HCT116 (cell line): ENCODE measurements at places on chromosomes 6 and 20. TPM values are rescaled to one million over a fixed set of nuclear protein-coding genes. Genes with fewer than 3 reads are reported as not detected.

COX4I2 gene
- total RNA-seq = not detected

SULF2 gene
- total RNA-seq = 13.0 TPM

SLC2A4RG gene
- 121 TPM for total RNA-seq

TMEM181 gene
- total RNA-seq = 34.4 TPM

PREX1 gene
- 6.1 TPM for total RNA-seq

SLC22A1 gene
- total RNA-seq = 0.86 TPM

PTCHD4 gene
- 1.1 TPM for total RNA-seq

HAO1 gene
- 0.12 TPM for total RNA-seq

PFDN4 gene
- total RNA-seq = 71.5 TPM

PAX1 gene
- not detected for total RNA-seq

- H3K4me1 ChIP-seq = peaks cover 76% of the 10 kb centered on the region
- H3K27me3 ChIP-seq = no peaks in the 10 kb centered on the region
- no peaks in the 10 kb centered on the region for H3K36me3 ChIP-seq
Observed at GRCh38 chr20:50533061-50533460, 22.9 kb downstream of the PTPN1 start.

GRCh38 chr6:36627801-36628246, 33.7 kb downstream of the SRSF3 start:
- H3K4me3 ChIP-seq = no peak overlapping the region
- no peaks in the 10 kb centered on the region for H3K36me3 ChIP-seq
- H3K27ac ChIP-seq = no peak overlapping the region
- H3K4me1 ChIP-seq = peaks cover 11% of the 10 kb centered on the region

DNA sequence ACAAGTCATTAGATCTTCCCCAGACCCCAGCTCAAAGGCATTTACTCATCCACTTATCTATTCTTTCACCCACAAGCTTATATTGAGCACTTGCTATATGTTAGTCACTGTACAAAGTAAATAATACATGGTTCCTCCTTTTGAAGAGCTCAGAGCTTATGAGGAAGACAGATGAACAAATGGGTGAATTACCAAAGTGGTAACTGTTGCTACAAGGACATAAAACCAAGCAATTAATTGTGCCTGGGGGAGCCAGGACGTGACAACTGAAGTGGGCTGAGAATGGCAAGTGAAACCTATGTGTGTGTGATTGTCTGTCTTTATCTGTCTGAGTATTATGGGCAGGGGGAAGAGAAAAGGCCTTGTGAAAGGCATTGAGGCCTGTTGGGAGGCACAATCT, 45.6 kb upstream of the AKIRIN2 start:
- H3K4me1 ChIP-seq = no peaks in the 10 kb centered on the region
- no peaks in the 10 kb centered on the region for H3K36me3 ChIP-seq
- DNase-seq = no peak
- no peak overlapping the region for H3K27ac ChIP-seq

DNA sequence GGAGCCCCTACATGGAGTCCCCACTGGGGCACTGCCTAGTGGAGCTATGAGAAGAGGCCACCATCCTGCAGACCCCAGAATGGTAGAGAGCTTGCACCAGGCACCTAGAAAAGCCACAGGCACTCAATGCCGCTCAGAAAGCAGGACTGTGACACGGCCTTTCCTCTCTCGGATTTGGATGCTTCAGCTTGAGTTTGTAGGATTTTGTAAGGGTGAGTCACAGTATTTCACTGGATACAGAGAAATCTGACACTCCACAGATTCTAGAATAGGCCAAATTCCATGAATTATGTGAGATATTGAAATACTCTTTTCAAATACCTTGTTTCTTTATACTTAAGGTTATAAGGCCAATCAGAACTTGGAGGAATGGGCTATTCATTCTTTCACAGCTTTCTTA, 424.5 kb downstream of the HTR1B start:
- H3K27me3 ChIP-seq = no peaks in the 10 kb centered on the region
- DNase-seq = no peak
- no peaks in the 10 kb centered on the region for H3K4me1 ChIP-seq
- no peak overlapping the region for H3K27ac ChIP-seq

DNA sequence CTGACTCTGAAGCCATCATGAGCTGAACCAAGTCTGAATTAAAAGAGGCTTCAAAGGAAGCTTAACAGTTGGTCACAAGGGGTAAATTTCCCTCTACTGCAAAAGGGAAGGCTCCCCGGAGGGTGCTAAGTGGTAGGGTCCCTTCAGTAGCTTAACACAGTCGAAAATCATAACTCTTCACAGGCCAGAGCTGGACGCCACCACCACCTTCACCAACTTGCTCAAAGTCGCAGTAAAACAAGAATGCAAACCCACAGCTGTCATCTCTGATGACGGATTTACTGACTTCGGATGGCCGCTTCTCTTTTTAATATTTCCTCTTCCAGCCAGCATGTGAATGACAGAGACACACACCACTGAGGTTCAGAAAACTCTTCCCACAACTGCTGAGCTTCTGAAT, 144.7 kb upstream of the FBXL4 start:
- no peaks in the 10 kb centered on the region for H3K36me3 ChIP-seq
- peaks cover 71% of the 10 kb centered on the region for H3K27me3 ChIP-seq
- no peak overlapping the region for H3K27ac ChIP-seq
- H3K4me1 ChIP-seq = no peaks in the 10 kb centered on the region
- no peak for DNase-seq
- H3K4me3 ChIP-seq = no peak overlapping the region

DNA sequence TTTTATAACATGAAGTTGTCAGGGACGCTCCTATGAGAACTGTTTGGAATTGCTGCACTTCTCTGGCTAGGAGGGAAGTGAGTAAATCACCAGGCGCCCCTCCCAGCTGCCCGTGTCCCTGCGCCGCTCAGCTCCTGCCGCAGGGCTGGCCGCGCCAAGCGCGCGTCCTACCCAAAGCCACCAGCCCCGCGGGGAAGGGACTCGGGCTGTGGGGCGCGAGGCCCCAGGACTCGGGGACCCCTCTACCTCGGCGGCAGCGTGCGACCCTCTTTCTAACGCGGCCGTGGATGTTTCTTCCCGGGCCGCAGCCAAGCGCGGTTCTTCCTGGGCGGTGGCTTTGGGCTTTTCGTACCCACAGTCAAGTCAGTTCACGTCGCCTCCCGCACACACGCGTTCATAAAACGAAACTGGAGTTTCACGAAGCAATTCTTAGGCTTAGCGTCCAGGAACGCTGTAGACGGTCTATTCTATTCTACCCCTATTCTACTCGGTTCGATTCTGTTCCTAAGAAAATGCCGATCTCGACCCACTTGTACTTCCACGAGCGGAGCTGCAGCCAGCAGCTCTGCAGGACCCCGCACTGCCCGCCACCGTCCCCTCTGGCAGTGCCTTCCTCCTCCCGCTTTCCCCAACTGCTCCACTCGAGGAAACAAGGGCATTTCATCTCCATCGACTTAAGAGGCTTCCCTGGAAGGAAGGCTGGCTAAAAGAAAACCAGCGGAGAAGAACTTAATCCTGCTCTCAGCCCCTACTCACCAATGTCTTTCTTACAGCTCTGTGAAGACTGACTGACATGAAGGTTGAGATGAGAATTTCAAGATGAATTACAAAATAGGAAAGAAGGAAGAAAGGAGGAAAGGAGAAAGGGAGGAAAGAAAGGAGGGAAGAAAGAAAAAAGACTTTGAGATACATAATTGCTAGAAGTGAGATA, 15.4 kb downstream of the FOXC1 start:
- no peak overlapping the region for H3K27ac ChIP-seq
- H3K4me1 ChIP-seq = peaks cover 10% of the 10 kb centered on the region
- H3K36me3 ChIP-seq = no peaks in the 10 kb centered on the region
- DNase-seq = no peak
- no peak overlapping the region for H3K4me3 ChIP-seq

- no peak for DNase-seq
- H3K36me3 ChIP-seq = no peaks in the 10 kb centered on the region
- H3K4me3 ChIP-seq = no peak overlapping the region
- H3K4me1 ChIP-seq = no peaks in the 10 kb centered on the region
- no peaks in the 10 kb centered on the region for H3K27me3 ChIP-seq
Observed at GRCh38 chr6:113570161-113570560, 287.0 kb upstream of the MARCKS start.

GRCh38 chr6:149097794-149098193, 219.7 kb upstream of the TAB2 start:
- H3K36me3 ChIP-seq = no peaks in the 10 kb centered on the region
- H3K27ac ChIP-seq = no peak overlapping the region
- no peak for DNase-seq
- H3K27me3 ChIP-seq = no peaks in the 10 kb centered on the region
- H3K4me3 ChIP-seq = no peak overlapping the region
- no peaks in the 10 kb centered on the region for H3K4me1 ChIP-seq

- H3K36me3 ChIP-seq = no peaks in the 10 kb centered on the region
- H3K27ac ChIP-seq = no peak overlapping the region
Observed at GRCh38 chr20:17129089-17129488, 97.8 kb upstream of the PCSK2 start.

DNA sequence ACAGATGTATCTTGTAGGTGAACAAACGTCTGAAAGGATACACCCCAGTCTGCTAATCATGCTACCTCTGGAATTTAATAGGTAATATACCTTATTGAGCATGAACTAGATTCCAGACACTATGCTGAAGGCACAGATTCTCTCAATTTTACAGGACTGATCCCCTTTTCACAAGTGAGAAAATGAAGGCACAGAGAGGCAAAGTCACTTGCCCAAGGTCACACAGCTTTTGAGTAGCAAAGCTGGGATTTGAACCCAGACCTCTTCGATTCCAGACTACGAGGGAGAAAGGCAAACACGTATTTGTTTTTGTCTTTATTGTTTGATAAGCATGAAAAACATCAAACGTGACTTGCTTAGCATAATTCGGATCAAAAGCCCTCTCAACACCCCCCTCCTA, 34.4 kb upstream of the PMEPA1 start:
- peaks cover 35% of the 10 kb centered on the region for H3K27me3 ChIP-seq
- H3K36me3 ChIP-seq = no peaks in the 10 kb centered on the region
- H3K27ac ChIP-seq = no peak overlapping the region
- no peak for DNase-seq

DNA sequence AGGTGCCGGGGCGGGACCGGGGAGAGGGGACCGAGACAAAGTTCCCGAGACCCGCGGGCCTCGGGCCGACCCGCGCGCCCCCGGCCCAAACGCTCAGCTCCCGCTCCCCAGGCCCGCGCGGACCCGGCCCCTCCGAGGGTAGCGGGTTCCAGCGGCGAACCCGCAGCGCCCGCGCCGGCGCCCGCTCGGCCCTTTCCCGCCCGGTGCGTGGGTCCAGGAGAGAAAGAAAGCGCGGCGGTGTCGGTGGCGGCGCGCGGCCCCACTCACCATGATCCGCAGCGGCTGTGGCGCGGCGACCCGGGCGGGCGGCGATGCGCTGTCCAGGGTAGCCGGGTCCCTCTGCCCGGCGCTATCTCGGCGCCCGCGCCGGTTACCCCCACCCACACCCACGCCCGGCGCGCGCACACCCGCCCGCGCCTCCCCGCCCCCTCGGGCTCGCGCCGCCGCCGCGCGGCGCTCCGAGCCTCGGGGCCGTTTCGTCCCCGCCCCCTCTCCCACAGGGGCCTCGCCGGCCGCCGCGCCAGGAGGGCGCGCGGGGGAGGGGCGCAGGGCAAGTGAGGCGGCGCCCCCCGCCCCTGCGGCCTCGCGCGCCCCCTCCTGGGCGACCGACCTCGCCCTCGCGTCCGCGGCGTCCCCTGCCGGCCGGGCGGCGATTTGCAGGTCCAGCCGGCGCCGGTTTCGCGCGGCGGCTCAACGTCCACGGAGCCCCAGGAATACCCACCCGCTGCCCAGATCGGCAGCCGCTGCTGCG, at the start of gene ELOVL2:
Gene ELOVL2, minus strand, starts transcription at position 345 of the 751 bp plus-strand sequence. Its CDS starts 75 bp downstream, at position 270.
- H3K27ac ChIP-seq = no peak within 1 kb of the TSS
- H3K4me3 ChIP-seq = no peak within 1 kb of the TSS
- H3K4me1 ChIP-seq = no peaks in the 10 kb centered on the region
- no peaks in the 10 kb centered on the region for H3K27me3 ChIP-seq
- no peak for DNase-seq

GRCh38 chr20:40913224-40914185, 115.1 kb upstream of the TOP1 start:
- H3K27ac ChIP-seq = no peak overlapping the region
- H3K4me1 ChIP-seq = no peaks in the 10 kb centered on the region

DNA sequence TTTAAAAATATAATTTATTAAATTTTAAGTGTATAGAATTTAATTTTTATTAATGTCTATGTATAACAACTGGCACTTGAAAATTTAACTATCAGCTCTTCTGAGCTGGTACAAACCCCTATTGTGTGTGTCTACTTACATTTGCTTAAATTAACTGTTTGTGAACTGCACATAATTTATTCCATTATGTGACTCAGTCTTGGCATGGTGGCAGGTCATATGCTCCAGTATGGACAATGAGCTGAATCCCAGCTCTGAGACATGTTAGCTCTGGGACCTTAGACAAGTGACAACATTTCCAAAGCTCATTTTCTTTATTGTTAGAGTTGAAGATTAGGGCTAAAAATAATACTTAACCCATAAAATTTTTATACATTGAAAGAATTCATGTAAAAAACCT, 526.1 kb upstream of the MARCKS start:
- no peaks in the 10 kb centered on the region for H3K27me3 ChIP-seq
- H3K27ac ChIP-seq = no peak overlapping the region

- H3K27ac ChIP-seq = no peak overlapping the region
- DNase-seq = no peak
- no peaks in the 10 kb centered on the region for H3K36me3 ChIP-seq
- H3K27me3 ChIP-seq = no peaks in the 10 kb centered on the region
Observed at GRCh38 chr6:150739711-150740349, 125.7 kb upstream of the MTHFD1L start.
